ENCODE measurements at places on chromosomes 5 and 9. TPM values are rescaled to one million over a fixed set of nuclear protein-coding genes. Genes with fewer than 3 reads are reported as not detected.

CLIC3 gene
- total RNA-seq: 144 TPM

- H3K4me3 ChIP-seq: no peak overlapping the region
- H3K27ac ChIP-seq: no peak overlapping the region
- H3K27me3 ChIP-seq: peaks cover 4% of the 10 kb centered on the region
- no peaks in the 10 kb centered on the region for H3K4me1 ChIP-seq
- no peaks in the 10 kb centered on the region for H3K36me3 ChIP-seq
These were observed 63.5 kb downstream of the DUSP1 start for GRCh38 chr5:172707285-172708182.

FRMD3 gene
- 2.4 TPM for total RNA-seq

HRH2 gene
- 1.4 TPM for total RNA-seq

LEAP2 gene
- total RNA-seq: 1.2 TPM

ABLIM3 gene
- 2.4 TPM for total RNA-seq

RASGRF2 gene
- total RNA-seq: 6.1 TPM

- no peaks in the 10 kb centered on the region for H3K27me3 ChIP-seq
- no peak for DNase-seq
- no peak overlapping the region for H3K4me3 ChIP-seq
- no peaks in the 10 kb centered on the region for H3K4me1 ChIP-seq
These were observed 740.2 kb upstream of the ZNF608 start for GRCh38 chr5:125486634-125487033.

SPATA31E1 gene
- not detected for total RNA-seq

DNA sequence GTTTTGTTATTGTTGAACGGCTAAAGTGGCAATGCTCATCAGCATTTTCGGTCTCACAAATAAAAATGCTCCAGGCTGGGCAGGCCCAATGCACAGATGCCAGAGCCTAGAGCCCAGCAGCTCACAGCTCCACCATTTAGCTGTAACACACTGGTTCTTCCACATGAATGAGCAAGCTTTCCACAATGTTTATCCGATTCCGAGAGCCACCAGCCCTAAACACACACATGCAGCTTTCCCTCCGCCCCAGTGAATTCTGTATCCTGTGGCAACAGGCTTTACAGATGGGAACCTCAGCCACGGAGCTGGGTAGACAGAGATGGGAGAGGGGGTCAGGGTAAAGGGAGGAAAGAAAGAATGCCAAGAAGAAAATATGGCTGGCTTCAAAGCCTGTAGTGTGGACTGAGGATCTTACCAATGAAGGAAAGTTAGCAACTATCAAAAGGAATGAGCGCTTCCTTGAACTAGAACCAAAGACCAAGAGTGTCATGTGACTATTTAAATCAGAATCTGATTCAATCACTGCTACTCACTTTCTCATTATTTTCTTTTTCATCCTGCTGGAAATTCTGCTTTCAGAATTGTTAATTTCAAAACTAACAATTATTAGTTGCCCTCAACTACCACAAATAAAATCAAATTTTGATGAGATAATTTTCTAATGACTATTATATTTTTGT is 77.1 kb downstream of the MRPS27 start:
- H3K27me3 ChIP-seq: no peaks in the 10 kb centered on the region
- no peak overlapping the region for H3K4me3 ChIP-seq
- H3K4me1 ChIP-seq: no peaks in the 10 kb centered on the region
- no peak for DNase-seq
- H3K36me3 ChIP-seq: peaks cover under 1% of the 10 kb centered on the region

MEF2C gene
- 22.0 TPM for total RNA-seq

GRCh38 chr9:126379661-126380360 is 53.2 kb downstream of the MVB12B start:
- H3K27me3 ChIP-seq: no peaks in the 10 kb centered on the region
- no peak overlapping the region for H3K27ac ChIP-seq
- no peaks in the 10 kb centered on the region for H3K4me1 ChIP-seq
- no peaks in the 10 kb centered on the region for H3K36me3 ChIP-seq
- no peak for DNase-seq

ITK gene
- total RNA-seq: 153 TPM

- no peaks in the 10 kb centered on the region for H3K27me3 ChIP-seq
- H3K4me1 ChIP-seq: no peaks in the 10 kb centered on the region
- no peak for DNase-seq
- no peaks in the 10 kb centered on the region for H3K36me3 ChIP-seq
- no peak overlapping the region for H3K4me3 ChIP-seq
These were observed 47.0 kb upstream of the MYO10 start for GRCh38 chr5:16983022-16983639.

DNA sequence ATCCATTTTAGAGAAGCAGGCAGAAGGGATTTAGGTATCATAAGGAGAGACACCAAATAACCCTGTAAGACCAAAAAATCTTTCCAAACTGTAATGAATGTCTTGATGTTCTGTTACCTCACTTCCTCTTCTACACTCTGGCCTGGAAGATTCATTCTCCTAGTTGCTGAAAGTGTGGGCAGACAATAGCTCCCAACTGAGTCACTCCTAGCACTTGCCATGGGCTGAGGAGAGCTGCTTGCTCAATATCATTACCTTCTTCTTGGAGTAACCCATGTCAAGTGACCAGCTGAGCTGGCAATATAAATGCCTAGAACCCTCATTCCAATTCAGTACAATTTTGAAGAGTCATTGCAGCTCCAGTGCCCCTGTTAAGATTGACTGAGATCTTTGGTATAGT is 1985.5 kb upstream of the CDH6 start:
- H3K4me3 ChIP-seq: no peak overlapping the region
- H3K36me3 ChIP-seq: no peaks in the 10 kb centered on the region
- no peaks in the 10 kb centered on the region for H3K4me1 ChIP-seq
- no peaks in the 10 kb centered on the region for H3K27me3 ChIP-seq
- DNase-seq: no peak

GRCh38 chr5:11869203-11869602 is 35.0 kb downstream of the CTNND2 start:
- H3K27ac ChIP-seq: no peak overlapping the region
- H3K27me3 ChIP-seq: no peaks in the 10 kb centered on the region
- H3K4me3 ChIP-seq: no peak overlapping the region

DNA sequence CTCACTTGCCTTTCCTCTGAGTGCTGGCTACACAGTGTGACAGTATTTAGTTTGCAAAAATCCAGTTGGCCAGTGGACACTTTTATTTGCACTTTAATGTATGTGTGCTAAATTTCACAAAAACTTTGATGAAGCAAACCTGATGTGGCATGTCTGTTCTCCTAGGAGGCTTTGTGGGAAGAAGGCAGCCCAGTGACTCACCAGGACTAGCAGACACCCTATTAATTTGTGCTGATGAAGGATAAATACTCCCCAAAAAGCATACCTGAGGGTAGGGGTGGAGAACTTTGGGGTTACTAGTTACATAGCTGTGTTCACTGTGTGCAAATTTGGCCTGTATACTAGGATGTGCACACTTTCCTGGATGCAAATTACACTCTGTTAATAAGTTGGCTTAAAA is 39.3 kb upstream of the IPPK start:
- H3K27ac ChIP-seq: no peak overlapping the region
- no peak for DNase-seq
- no peak overlapping the region for H3K4me3 ChIP-seq
- peaks cover 9% of the 10 kb centered on the region for H3K4me1 ChIP-seq
- no peaks in the 10 kb centered on the region for H3K27me3 ChIP-seq
- H3K36me3 ChIP-seq: peaks cover 37% of the 10 kb centered on the region

DNA sequence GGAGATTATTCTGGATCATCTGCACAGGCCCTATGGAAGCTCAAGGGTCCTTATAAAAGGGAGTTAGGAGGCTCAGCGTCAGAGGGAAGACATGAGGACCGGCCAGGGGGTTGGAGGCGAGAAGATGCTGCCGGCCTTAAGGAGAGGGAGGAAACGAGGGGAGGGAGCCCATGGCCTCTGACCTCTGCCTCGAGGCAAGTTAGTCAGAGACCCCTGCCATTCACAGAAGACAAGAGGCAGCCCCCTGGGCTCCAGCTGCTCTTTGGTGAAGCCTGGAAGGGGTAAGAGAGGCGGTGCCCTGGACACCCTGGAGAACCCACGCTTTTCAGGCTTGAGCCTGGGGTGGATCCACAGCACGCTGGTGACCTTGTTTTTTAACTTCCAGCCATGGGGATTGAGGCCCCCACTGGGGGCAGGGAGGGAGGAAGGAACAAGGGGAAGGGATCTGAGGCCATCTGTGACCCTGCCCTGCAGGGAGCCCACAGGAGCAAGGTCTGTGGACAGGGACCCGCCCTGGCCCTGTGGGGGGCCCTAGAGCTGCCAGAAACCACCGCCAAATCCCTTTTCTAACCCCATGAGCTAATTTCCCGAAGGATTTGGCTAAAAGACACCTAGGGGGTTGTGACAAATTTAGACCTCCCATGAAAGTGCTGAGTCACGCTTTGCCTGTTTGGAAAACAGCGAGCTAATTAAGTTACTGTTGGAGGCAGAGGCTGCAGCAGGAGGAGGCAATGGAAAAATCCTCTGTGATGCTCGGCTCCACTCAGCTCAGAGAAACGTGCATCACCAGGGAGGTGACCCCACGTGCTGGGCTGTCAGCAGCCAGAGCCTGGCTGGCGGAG is 49.7 kb downstream of the OLFM1 start:
- no peaks in the 10 kb centered on the region for H3K27me3 ChIP-seq
- H3K27ac ChIP-seq: no peak overlapping the region
- no peak overlapping the region for H3K4me3 ChIP-seq
- no peak for DNase-seq
- H3K4me1 ChIP-seq: no peaks in the 10 kb centered on the region

DNA sequence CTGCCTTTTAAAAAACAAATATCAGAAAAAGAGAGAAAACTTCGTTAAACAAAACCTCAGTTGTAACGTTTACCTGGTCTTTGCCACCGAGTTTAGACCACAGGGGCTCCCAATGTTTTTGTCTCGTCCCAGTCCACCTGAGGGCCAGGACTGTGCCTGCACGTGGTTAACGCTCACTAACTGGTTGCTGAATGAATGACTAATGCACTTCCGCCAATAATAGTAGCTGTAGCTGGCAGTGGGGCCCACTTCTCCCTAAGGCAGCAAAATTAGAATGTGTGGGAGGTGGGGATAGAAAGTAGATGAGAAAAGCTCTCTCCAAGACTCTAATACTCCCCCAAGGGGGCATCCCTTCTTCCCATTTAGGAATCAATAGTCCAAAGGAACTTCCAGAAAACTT is 29.1 kb upstream of the MED27 start:
- DNase-seq: no peak

C9orf153 gene
- total RNA-seq: not detected
